ENCODE measurements at places on chromosomes 5 and 9.

DNA sequence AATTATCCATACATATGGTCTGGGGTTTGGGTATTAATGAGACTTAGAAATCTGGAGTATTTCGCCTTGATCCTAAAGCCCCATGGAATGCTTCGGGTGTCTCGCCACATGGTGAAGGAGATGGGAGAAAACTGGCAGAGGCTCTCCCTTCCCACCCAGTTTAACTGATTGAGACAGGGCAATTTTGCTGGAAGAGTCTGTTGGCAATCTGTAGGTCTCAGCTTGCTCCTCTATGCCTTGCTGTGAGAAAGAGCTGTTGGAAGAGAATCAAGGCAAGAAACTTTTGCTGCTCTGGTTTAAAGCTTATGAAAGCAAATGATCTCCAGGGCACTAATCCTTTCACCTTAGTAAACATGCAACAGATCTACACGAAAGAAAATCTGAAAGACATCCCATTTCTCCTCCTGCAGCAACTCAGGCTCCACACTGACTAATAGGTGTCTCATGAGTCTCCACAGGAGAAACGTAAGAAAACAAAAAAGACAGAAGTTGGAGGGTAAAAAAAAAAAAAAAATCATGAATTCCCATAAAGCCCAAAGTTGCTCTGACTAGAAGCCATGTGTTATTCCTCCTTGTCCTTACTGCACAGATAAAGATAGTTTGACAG, 369.9 kb downstream of the EFNA5 start:
- DNase-seq, result no peak

- DNase-seq, result no peak
These were observed 17.4 kb upstream of the PRLR start for GRCh38 chr5:35247648-35248034.

- peak; percentile 68 for DNase-seq
These were observed 41.1 kb upstream of the NEK6 start for GRCh38 chr9:124216474-124217176.

GRCh38 chr9:115525111-115526058, 407.4 kb upstream of the TNC start:
- DNase-seq, result no peak

DNA sequence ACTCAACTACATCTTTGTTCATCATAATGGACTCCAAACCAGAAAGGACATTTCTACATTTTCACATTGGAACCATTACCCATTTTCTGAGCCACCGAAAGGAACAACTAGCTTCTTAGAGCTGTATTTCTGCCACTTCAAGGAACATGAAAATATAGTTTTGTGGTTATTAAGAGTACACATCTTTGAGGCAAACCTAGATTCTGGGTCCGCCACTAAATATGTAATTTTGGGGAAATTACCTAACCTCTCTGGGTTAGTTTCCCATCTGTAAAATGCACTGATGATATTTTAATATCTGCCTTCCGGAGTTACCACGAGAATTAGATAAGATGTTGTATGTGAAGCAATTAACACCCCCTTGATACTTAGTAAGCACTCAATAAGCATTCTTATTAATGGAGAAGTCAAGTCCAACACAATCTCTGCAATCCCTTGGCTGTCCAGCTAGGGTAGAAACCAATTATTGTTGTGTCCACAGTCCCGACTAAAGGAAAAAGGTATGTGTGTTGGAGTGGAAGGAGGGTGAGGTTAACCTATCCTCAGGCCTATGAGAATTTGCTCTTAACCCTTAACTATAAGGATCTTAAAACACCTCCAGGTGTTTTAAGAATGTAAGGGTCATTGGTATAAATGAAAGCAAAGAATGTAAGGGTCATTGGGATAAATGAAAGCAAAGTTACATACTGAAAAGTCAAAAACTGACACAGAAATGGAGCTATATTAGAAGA, 94.0 kb upstream of the PTGER4 start:
- no peak for DNase-seq

GRCh38 chr5:160550075-160550474, 128.4 kb downstream of the PTTG1 start:
- no peak for DNase-seq

- DNase-seq, result no peak
These were observed 2.8 kb downstream of the SHC3 start for GRCh38 chr9:89175828-89176261.

- DNase-seq, result no peak
These were observed 34.9 kb upstream of the ACOT12 start for GRCh38 chr5:81428861-81429260.
